ENCODE measurements at places on chromosomes 2 and 18.

GRCh38 chr18:12327510-12328178 is 19.6 kb downstream of the TUBB6 start:
- peak; percentile 78 for DNase-seq

DNA sequence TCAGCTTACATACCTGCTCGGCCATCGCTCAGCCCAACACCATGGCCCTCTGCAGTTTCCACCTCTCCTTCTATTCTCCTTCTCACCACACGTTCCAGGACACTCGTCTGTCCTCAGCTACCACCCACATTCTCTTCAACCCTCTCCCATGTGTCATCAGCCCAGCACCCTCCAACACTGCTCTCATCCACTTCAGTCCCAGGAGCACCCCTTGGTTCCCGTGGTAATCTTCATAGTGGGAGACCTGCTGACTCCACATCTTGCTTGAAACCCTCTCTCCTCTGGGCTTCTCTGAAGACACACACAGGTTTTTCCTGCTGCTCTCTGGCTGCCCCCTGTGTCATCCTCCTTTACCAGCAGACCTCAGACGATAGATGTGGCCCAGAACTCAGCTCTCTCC is 228.7 kb downstream of the GBX2 start:
- DNase-seq = no peak

- no peak for DNase-seq
Measured at GRCh38 chr2:21361957-21362486, 238.3 kb downstream of the TDRD15 start.

GRCh38 chr2:241762321-241762932 is 14.2 kb upstream of the GAL3ST2 start:
- peak; percentile 7 for DNase-seq

GRCh38 chr2:227456772-227457171 is 15.2 kb upstream of the AGFG1 start:
- DNase-seq = no peak

DNA sequence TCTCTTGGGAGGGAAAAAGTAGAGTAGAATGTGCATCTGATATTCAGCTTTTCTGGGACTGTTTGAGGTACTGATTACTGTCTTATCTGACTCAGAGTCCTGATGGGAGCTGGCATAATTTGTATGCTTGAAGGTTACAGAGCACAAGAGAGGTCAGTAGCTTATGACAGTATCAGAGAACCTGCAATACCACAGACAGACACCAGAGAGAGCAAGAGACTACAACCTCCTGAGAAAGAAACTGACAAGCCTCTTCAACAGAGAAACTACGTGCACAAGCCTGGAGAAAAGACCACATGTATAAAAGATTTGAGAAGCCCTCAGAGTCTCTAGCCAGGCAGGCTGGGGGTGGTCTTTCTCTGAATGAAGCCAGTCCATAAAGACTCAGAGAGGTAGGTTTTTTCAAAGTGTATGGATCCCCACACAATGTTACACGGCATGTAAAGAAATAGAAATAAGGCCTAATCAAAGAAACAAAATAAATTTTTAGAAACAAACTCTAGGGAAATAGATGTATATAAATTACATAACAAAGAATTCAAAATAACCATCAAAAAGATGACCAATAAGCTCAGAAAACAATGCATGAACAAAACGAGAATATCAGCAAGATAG is 568.3 kb downstream of the LRRTM4 start:
- no peak for DNase-seq

DNA sequence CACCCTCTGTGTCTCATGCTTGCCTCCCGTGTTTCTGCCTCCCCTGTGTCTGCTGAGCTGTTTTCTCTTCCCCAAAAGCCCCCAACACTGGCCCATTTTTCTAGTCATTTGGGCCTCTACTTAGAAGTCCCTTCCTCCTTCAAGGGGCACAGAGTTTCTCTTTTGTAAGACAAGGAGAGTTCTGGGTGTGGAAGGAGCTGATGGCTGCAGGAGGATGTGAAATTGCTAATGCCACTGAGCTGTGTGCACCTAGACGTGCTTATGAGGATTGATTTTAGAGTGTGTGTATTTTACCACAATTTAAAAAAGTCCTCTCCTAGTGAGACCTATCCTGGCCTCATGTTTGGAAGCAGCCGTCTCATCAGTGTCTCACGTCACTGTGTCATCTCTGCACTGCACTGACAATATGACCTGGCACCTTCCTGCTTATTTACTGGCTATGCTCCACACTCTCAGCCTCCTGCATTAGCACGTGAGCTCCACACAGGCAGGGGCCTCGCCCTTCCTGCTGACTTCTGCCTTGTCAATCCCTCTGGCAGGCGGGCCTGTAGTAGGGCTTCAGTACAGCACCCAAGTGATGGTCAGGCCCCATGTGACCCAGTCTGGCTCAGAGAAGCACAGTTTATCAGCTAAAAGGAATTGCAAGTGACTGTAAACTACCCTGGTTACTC is 8.0 kb upstream of the MBP start:
- no peak for DNase-seq

- no peak for DNase-seq
Measured at GRCh38 chr2:239813261-239814115, 211.7 kb downstream of the NDUFA10 start.

DNA sequence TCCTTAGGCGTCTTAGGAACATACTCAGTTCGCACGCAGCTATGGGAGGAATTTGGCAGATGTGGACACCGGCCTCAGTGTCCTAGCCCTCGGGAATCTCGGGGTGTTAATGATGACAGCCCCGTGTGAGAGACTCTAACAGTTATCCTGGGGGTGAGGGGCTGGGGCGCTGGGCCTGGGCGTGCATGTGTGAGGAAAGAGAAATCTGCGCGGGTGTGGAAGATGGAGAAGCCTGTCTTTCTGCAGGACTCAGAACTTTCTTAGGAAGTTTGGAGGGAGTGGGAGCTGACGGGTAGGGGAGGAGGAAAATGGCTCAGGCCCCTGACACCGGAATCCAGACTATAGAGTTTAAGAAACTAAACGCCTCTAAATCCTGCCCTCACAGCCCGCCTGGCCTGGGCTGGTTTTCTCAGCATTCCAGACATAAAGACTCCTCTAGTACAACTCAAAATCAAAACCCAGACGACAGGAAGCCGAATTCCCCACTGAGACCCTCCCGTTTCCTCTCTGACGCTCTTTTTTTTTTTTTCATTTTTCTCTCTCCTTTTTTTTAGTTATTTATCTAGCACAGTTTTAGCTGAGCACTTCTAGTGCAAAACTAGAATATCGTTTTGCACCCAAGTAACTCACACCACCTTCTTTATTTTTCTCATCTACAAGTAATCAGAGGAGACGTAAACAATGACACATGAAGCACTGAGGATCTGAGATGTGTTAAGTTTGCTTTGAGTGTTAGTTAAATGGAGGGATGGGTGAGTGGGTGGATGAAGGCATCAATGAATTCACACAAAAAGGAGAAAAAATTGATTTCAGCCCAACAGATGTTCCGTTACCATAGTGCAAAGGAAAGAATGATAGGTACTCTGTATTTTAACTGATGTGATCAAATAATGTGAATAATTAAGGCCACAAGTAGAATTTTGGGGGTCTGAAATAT is 1.2 kb upstream of the HAAO start:
- DNase-seq = no peak

- DNase-seq = no peak
Measured at GRCh38 chr2:85114586-85115330, 18.4 kb upstream of the TCF7L1 start.

DNA sequence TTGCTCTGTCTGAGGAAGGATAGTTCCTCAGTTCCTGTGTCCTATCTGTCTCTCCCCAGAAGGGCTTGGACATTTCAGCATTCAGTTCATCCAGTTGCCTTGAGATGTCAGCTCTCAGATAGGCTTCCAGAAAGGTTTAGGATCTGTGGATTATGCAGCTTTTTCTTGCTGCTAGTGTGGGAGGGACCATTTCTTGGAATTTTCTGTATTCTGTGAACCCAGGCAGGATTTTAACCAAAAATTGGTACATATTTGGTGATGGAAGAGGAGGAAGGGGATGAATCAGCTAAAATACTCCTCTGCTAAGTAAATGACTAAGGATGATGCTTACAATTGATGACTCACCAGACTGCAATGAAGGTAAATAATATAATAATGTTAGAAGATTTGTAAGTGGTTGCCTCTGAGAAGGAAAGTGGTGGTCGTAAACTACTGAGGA is 58.6 kb upstream of the DOCK10 start:
- DNase-seq = no peak

GRCh38 chr2:119264781-119265692 is 41.4 kb downstream of the STEAP3 start:
- peak; percentile 66 for DNase-seq

DNA sequence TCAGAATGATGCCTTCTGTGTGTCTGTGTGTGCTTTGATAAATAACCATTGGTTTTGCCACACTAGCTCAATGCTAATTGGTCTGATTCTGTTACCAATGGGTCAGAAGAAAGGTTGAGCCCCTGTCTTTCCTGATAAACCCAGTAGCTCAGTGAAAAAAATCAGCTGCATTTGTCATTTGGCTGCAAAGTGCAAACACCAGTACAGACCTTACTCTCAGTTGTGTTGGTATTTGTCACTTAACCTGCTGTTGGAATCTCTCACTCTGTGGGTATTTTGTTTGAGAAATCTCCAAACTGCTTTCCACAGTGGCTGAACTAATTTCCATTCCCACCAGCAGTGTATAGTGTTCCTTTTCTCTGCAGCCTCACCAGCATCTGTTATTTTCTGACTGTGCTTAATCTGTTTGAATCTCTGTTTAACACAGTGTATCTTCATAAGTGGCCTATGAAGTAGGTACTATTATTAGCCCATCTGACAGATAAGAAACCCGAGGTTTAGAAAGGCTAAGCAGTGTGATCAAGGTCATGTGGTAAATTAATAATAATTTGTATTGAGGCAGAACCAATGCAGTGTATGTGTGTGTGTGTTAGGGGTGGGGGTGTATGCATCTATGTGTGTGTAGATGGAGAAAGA is 26.7 kb downstream of the LIMS1 start:
- DNase-seq = no peak

DNA sequence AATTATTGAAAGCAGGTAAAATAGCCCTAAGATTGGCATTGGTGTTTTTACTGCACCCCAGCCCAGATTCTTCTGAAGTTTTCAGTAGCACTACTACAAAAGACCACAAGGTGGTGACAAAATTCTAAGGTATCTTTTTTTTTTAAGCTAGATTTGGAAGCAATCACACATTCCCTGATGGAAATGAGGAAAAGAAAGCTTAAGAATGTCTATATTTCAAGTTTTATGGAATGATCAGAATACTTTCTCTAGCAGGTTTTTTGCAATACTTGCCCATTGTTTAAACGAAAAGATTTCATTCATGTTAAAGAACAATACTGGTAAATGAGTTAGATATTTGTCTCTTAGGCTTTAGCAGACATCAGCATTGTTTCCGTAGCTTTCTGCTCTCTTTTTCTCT is 32.1 kb upstream of the ZNF638 start:
- DNase-seq = no peak

DNA sequence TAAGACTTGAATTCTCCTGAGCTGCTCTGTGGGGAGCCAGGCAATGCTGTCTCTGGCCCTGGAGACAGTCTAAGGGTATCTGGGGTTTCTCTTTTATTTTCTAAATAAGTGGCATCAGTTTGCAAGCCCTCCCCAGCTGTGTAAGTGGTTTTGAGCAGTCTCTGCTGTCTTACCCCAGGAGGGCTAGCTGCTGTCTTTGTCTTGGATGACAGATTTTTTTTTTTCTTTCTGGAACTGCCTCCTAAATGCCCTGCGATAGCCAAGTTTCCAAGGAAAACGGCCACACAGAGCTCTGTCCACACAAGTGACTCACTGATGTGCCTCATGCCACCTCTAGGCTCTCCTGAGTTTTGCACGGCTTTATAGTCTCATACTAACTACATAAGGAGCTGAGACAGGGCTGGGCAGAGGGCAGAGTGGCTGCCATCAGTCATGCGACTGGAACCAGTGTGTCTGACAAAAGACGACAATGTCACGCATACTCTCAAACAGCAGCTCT is 37.2 kb upstream of the THOC1 start:
- DNase-seq = no peak

DNA sequence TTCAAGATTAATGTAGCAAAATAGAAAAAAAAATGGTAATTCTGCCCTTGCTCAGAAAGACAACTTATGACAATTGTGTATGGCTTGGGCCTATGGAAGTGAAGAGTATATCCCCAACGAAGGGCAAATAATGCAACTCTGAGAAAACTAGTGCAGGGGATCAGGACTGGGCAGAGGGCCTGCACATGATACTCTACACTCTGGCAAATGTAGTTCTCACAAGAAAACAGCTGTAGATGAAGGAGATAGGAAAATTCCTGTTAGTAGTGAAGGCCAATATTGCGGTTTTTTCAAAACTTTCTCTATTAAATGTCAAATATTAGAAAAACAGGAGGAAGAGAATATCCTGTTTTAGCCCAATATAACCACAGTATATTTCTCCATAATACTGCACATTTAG is 77.8 kb downstream of the SCN9A start:
- DNase-seq = no peak

DNA sequence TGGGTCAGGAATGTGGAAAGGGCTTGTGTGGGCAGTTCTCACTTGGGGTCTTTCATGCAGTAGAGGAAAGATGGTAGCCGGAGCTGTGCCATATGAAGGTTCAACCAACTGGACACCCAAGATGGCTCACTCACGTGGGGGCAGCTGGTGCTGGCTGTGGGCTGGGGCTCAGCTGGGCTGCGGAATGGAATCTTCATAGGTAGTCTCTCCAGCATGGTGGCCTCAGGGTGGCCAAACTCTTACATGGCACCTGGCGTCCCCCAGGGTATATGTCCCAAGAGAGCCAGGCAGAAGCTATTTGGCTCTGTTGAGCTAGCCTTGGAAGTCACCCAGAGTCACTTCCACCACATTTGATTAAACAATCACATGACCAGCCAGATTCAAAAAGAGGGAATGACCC is 163.1 kb upstream of the KLHL29 start:
- no peak for DNase-seq

- DNase-seq = no peak
Measured at GRCh38 chr2:105800036-105800713, 55.5 kb downstream of the NCK2 start.

DNA sequence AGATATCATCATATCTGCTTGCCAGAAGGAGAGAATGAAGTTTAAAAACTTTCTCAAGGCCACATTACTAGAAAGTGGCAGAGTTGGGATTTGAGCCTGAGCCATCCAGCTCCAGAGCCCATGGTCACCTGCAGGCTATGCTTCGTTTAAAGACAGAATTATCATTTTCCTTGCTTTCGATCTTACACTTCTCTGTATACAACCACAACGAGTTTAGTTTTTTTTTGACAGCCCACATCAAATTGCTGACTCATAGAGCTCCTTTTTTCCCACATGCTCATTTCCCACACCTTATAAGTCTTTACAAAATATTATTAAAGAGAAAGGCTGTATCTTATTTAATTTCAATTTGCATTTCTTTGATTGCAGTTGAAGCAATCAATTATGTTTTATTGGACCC is 6.5 kb downstream of the PLEK start:
- no peak for DNase-seq

Data from D721Med (cell line).